ENCODE measurements at places on chromosomes 4 and X.

- no peak for DNase-seq
These were observed 18.0 kb downstream of the ZNF275 start for GRCh38 chrX:153351981-153352380.

GRCh38 chr4:160848901-160849760, 1314.7 kb downstream of the FSTL5 start:
- DNase-seq: no peak

DNA sequence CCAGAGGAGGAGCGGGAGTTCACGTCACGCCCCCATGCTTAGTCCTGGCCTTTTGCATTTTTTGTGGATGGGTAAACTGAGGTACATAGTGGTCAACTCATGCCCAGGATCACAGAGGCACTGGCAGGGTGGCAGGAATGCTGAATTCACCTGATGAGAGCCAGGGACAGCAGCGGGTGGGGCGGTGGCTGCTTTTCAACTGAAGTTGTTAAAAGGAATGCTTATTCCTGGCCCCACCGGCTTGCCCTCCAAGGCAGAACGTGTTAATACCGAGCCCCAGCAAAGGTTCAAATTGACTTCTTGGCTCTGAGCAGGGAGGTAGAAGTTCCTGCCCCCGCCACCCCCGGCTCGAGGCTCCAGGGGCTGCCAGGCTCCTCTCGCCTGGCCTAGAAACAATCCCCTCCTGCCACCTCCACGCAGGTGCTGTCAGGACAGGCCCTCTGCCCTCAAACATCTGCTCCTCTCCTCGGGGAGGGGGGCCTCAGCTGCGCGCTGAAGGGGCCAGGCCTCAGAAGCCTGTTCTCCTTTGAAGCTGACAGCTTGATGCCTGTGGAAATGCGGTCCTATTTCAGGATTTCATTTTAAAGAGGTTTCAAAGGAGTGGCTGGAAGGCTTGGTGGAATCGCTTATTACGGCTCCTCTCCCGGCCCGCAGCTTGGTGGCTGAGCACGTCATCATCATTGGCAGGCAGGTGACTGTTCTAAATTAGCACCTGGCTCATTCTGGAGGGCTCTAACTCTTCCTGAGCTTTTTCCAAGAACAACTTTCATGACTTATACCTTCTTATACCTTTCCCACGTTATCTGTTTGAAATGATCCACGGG, 93.0 kb downstream of the PHKA2 start:
- DNase-seq: no peak

DNA sequence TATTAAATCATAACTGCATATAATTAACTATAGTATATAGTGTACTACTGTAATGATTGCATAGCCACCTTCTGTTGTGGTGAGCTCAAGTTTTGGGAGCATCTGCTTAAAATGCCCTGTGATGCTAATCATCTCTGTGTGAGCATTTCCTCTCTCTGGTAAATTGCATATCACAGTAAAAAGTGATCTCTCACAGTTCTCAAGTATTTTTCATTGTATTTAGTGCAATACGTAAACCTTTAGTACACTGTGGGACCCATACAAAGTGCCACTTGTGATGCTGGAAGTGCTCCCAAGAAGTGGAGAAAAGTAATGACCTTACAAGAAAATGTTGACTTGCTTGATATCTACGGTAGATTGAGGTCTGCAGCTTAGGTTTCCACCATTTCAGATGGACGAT, 82.0 kb downstream of the WWC2 start:
- DNase-seq: no peak

DNA sequence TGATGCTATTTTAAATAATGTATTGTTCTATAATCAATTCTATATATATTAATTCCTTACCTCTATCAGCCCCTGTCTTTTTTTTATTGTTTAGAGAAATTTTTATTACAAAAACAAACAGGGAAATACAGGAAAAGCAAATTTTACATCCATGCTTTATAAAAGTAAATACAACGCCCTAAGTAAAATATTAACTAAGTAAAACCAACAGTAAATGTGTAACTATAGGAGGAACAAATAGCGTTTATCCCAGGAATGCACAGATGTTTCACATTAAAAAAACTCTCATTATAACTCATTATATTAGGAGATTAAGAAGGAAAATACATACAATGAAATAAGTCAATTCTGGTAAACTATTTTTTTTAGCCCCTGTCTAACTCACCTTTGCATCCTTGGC, 8.2 kb upstream of the ITM2A start:
- DNase-seq: no peak

DNA sequence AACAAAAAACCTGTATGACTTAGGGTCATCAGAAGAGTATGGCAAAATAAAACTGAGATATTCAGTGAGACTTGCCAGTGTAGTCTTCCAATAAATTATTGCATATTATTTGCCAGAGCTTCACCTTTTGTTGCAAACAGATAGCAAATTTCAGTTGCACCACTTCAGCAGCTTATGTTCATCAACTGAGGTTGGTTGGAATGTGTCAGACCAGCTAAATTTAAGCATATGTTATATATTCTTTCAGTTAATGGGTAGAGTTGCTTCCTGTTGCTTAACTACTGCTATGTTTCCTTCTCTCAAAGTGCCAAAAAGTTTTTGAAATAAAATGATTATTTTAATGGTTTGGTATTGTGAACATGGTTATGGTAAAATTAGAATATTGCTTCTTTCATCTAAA, 61.5 kb downstream of the GALNT7 start:
- no peak for DNase-seq

GRCh38 chr4:64670647-64671046, 261.4 kb upstream of the TECRL start:
- no peak for DNase-seq

GRCh38 chrX:132266583-132267355, 47.5 kb upstream of the RAP2C start:
- no peak for DNase-seq

DNA sequence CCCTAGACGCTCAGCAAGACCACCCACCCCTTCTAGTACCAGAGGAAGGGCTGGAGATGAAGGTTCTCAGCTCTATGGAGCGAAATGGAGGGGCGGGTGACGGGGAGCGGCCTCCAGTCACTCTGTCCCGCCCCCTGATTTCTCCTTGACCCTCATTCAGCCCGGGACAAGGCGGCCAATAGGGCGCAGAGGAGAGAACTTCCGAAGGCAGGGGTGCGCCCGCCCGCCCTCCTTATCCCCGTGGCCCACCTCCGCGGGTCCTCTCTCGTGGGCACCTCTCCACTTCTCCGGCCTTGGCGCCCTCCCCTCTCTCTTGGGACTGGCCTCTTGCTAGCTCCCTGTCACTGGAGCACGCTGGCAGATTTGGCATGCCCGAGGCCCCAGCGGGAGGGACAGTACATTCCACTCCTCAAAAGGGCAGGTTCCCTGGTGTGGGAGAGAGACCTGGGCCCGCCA, 1.1 kb upstream of the SEPTIN6 start:
- DNase-seq: no peak

GRCh38 chr4:172048666-172049065, 235.5 kb downstream of the GALNTL6 start:
- no peak for DNase-seq

DNA sequence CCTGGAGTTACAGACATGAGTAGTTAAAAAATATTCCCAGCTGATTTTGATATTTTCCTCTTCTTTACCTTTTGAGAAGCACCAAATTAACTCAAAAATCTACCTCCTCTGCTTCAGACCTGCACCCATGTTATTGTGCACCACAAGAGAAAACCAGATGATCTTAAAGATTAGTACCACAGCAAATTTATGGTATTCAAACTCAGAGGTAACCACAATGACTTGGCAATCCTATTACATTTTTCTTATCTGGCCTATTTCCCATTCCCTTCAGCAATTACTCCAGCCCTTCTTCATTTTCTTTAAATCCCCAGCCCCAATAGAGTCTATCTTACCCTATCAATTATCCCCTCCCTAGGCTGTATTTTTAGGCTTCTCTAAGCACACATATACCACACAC, 535.1 kb downstream of the FAT4 start:
- no peak for DNase-seq
